Small intestine (tissue), 16 donors: ENCODE measurements at places on chromosomes 1 and 21.
A peak's percentile ranks its signal among the peaks of the same experiment; 100 is the strongest.

DNA sequence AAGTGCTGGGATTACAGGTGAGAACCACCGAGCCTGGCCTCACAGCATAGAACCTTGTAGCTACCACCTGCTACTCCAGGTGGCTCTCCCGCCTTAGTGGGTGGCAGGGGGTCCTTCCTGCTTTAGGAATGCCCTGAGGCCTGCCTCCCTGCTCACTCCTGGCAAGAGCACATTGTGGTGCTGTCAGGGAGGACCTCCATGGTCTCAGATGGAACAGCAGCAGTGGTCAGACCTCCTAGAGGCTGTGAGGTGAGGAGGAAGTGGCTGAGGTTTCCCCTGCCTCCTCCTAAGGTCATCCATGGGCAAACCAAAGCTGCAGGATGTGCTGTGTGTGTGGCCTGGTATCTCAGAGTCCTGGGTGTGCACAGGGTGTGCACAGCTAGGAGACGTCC lies 6.7 kb downstream of the SOX13 start:
- no peak for DNase-seq

DNA sequence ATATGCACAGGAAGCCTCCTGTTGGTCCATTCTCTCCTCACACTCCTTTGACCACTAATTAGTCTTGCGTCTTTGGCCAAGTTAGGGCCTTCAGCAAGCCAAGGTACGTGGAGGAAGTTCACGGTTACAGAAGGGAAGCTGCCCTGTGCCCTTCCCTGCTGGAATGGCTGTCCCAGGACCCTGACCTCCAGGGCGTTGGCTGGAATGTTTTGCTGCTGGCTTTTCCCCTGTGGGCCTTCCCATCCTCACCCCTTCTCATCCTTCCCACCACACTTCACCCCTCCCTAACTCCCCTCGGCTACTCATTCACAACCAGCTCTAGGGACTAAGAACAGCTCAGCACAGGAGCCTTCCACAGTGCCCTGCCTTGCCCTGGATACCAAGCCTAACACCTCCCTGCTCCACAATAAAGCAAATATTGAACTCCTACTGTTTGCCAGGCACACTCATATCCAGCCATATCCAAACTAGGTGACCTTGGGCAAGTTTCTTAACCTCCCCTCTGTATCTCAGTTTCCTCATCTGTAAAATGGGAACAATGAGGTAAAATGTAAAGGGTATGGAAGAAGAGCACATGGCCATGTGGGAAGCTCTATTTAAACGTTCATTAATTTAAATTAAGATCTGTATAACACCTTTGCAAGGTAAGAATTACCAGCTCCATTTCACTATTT lies 8.8 kb upstream of the CDCP2 start:
- DNase-seq: peak; percentile 29

DNA sequence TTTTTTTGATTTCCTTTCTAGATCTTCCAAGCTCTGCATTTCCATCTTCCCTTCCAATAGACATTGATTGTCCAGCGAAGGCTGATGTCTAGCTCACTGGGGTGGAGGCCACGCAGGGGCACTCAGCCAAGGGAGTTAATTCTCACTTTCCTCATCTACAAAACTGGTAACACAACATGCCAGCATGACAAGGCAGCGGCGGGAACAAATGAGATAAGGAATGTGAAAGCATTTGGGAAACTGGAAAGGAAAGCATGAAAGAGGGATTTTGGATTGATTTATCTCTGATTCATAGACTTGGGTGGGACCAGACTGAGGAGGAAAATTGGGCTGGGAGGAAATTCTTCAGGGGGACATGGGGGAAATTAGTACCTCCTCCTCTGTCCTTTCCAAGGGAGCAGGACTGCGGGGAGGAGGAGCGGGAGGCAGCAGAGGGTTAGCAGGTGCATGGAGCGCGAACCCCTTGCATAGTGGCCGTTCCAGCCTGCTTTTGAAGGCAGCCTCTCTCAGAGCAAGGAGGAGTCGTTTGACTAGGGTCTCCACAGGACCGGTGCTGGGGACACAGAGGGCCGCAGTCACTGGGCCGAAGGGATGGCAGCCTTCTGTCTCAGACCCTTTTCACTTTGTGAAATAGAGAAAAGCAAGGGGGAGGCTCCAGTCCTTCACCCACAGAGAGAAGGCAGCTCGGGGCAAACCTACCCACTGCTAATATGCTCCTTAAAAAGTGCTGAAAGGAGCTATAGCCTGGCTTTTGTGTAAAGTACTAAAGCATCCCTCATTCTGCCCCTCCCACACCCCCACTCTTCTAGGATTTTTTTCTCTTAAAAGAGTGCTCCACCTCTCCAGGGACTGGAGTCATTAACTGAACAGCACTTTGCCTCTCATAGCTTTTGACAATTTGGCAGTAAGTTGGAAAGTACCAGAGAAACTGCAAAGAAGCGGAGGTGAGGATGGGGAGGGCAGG lies 89.2 kb downstream of the PLXNA2 start:
- peak; percentile 55 for DNase-seq

DNA sequence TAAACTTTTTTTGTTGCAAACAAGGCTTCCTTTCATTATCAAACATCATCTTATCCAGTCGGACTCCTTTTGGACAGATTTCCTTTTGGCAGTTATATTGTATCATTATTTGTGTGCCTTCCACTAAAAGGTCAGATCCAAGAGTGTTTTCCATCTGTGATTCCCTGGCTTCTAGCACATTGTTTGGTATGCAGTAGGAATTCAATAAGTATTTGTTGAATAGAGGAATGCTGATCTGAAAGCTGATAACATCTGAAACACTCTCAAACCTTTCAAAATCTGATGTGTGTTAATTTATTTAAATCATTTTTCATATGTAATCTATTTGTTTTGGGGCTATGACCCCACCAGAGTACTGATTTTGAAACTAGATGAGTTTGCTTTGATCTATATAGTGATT lies 39.0 kb downstream of the NDC1 start:
- no peak for DNase-seq

GRCh38 chr1:22889213-22889827 lies 83.3 kb downstream of the LACTBL1 start:
- peak; percentile 32 for DNase-seq

DNA sequence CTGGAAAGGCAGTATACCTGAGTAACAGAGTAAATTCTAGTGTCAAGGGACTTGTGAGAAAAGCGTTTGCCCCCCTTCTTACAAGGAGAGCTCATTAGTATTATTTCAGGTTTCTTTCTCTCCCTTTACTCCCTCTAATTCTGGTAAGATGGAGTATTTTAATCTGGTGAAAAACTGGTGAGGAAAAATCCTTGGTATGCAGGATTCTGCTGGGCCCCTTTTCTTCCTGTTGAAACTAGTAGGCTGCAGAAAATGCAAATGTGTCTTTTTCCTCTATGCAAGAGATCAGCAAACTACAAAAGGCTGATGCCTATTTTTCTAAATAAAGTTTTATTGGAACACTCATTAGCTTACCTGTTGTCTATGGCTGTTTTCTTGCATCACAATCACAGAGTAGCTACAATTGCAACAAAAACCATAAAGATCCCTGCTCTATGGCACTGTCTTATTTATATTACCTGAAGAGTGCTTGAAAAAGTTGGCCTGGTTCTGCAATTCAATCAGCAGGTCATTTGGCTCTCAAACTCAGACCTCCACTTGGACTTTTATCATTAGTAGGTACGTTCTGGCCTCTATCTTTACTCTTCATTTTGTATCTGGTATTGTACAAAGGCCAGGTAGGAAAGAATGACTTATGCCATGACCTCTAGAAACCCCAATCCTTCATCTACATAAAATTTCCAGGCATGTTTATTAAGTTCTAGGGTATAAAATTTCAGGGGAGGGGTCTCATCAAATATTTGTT lies 109.6 kb downstream of the AKT3 start:
- no peak for DNase-seq

DNA sequence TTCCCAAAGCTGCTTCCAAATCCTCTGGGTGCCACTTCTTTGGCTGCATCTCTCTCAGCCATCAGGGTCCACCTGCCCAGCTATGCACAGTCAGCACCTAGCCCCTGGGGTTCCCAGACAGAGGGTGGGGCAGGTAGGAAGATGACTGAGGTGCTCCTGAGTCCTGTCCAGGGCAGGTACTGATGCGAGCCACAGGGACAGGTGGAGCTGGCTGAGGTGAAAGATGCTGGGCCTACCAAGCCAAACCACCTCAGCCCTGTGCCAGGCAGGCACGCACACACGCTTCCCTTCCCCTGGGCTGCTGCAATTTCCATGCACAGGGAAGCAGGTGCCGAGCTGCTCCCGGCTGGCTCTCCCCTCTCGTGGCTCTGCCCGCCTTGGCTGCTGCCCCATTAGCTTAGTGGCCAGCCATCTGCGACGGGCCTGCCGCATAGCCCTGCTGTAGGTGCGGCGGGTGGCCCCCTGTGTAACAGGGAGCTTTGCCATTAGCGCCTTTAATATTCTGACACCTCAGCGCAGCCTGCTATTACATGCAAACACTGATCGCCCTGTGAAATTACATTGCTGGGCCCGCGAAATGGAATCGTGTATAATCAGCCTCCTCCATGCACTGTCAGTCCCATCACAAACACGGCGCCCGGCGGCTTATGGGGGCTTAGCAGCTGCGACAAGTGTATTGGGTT lies 38.9 kb downstream of the DMAP1 start:
- no peak for DNase-seq

DNA sequence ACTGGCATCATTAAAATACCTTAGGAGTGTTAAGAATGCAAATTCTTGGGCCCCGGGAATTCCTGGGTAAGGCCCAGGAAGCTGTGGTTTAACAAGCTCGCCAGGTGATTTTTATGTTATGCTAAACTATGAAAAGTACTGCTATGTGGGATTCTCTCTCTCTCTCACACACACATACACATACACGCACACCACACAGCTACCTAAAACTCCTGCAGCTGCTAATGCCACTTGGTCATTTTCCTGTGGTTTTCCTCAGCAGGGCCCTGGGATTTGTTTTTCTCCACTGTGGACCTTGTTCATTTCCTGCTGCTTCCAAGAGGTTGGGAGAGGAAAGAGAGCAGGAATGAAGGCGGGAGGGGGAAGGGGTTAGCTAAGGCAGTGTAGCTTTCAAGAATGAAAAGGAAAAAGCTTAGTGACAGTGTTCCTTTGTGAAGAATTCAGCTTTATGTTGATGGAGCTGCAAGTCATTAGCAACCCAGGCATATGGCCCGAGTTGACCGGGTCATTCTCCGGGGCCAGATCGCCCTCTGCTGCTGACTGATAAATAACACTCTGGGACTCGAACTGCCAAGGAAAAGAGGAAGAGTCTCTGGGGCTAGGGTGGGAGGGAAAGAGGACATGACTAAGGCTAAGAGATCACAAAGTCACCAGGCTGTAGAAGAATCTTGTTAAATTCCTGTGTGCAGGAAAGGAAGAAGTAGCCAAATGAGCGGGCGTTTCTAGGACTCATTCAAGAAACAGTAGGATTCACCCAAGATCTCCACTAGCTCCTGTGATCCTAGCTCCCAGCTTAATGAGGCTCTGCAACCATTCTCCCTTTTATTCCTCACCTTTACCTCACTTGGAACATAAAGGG lies 30.5 kb upstream of the LRIG2 start:
- DNase-seq: peak; percentile 79

- no peak for DNase-seq
Observed at GRCh38 chr21:32733356-32733755, 5.5 kb upstream of the SYNJ1 start.

DNA sequence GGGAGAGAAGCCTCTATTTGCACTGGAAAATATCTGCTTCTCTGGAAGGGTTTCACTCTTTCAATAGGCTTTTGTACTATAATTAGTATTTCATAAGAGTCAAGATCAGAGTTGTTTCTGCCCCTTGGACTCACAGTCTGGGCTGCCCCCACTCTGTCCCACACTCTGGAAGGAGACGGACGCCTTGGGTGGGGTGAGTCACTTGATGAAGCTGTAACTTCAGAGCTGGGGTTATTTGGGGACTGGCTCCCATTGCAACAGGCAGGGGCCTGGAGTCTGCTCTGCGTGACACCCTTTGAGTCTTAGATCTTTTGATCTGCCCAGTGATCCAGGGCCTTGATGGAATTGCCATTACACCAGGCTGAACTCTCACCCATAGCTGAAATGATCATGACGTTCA lies 4.0 kb upstream of the KCNA10 start:
- peak; percentile 75 for DNase-seq

DNA sequence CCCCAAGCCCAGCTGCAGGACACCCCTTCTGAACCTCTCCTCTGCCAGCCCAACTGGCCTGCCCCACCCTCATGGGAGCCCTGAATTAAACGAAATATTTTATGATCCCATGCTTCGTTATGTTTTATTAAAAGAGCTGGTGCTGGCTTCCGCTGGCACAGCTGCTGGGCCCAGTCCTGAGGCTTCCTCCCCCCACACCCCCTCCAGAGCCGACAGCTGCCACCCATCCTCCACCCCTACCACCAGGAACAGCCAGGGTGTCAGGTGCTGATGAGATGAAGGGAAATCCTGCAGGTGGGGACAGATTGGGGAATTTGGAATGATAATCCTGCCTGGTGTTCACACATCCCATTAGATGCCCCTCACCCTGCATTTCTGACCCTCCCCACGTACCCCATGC lies 19.0 kb downstream of the IGSF21 start:
- no peak for DNase-seq

DNA sequence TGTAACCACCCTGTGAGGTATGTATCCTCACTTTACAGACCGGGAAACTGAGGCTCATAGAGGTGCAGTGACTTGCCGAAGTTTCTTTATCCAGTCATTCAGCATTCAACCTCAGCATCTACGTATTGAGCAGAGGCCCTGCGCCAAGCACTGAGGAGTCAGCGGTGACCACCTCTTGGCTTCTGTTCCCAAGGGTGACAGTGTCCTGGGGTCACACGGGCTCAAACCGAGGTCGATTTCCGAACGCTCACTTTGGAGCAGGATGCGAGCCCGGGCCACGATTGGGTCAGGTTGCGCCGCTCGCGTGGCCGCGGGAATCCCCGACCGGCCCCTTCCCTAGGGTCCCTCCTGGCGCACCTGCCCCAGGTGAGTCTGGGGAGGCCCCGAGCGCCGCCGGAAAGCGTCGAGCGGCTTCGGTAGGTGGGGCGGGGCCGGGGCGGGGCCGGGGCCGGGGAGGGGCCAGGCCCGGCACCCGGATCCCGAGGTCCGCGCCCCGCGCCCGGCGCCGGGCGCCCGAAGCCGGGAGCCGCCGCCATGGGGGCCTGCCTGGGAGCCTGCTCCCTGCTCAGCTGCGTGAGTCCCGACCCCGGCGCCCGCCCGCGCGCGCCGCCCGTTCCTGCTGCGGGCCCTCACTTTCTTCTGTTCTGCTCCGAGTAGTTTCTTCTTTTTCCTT lies at the start of gene SERINC2:
Gene SERINC2 (plus strand): TSS at position 482 of the 673 bp plus-strand sequence. CDS start 53 bp downstream, at position 535.
- peak; percentile 76 for DNase-seq

DNA sequence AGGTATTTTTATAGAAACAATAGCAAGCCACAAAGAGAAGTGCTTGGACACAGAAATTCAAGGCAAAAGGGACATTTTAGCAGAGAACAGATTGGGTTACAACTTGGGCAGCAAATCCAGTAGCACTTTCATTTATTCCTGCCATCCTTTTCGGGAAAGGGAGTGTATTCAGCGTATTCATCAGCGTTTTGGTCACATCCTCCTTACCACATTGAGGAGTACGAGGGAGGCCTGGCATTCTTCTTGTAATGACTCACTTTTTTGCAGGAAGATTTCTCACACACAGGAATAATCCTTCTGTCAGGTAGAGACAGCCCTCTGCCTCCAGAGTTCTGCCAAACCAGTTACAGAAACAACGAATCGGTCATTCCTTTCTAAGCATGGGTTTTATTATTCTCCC lies 18.1 kb upstream of the FAM78B start:
- DNase-seq: no peak
